Activated CD4-positive, alpha-beta T cell treated with anti-CD3 and anti-CD28 coated beads, Interleukin-2, amount 10 ng/mL, durations not matched to agents 24 days and 14 days (primary cell): ENCODE measurements at places on chromosomes 5 and 9. TPM values are rescaled to one million over a fixed set of nuclear protein-coding genes. Genes with fewer than 3 reads are reported as not detected.

DNA sequence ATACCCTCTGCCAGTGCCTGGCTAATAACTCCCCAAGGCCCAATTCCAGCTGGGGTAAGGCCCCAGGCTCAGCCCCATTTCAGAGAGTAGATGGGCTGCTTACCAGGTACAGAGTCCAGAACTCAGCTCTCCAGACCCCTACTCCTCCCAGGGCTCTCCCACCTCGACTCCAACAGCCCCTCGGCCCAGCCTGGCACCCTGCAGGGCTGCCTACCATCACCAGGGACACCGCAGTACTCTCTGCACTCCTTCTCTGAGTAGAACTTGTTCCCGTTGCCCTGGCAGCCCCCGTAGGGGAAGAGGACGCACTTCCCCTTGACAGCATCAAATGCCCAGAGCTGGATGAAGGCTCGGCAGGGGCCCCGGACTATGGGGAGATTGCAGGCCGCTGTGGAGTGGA, 17.4 kb downstream of the AMBP start:
- no peak overlapping the region for H3K27ac ChIP-seq
- no peak overlapping the region for H3K4me3 ChIP-seq
- H3K4me1 ChIP-seq, result no peaks in the 10 kb centered on the region
- H3K36me3 ChIP-seq, result no peaks in the 10 kb centered on the region
- DNase-seq, result no peak

- peaks cover 17% of the 10 kb centered on the region for H3K4me1 ChIP-seq
- H3K36me3 ChIP-seq, result no peaks in the 10 kb centered on the region
- no peak overlapping the region for H3K27ac ChIP-seq
These were observed 44.0 kb upstream of the LCP2 start for GRCh38 chr5:170341545-170341944.

GRCh38 chr5:168348084-168348414, 56.6 kb downstream of the WWC1 start:
- no peaks in the 10 kb centered on the region for H3K4me1 ChIP-seq
- no peaks in the 10 kb centered on the region for H3K36me3 ChIP-seq
- no peak for DNase-seq
- no peaks in the 10 kb centered on the region for H3K27me3 ChIP-seq
- no peak overlapping the region for H3K4me3 ChIP-seq
- no peak overlapping the region for H3K27ac ChIP-seq

PRELID2 gene
- 3.1 and 3.6 TPM in 2 replicates for total RNA-seq

DNA sequence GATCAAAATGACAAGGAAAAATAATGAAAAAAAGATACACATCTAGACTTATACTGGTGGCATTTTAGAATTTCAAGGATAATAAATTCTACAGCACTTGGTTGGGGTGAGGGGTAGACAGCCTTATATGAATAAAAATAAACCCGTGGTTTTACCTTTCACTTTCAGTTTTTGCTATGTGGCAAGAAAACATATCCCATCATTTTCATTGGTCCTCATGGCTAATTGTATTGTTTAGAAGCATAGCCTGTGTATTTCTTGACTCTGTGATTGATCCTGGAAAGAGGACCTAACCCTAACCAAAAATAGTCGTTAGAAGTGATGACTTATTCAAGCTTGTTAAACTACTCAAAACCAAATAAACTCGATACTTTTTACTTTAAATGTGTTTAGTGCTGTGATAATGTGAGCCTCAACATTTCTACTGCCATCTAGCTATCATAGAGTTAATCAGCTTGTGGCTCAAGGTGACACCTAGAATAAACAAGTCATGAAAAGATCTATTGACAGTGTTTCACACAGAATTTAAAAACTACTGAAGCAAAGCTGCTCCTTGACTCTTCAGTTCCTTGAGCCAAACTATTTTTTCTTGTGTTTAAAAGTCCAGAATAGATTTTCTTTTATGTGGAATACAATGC, 153.3 kb upstream of the IZUMO3 start:
- no peak for DNase-seq
- H3K27ac ChIP-seq, result no peak overlapping the region
- no peaks in the 10 kb centered on the region for H3K36me3 ChIP-seq
- no peaks in the 10 kb centered on the region for H3K4me1 ChIP-seq
- no peaks in the 10 kb centered on the region for H3K27me3 ChIP-seq

DNA sequence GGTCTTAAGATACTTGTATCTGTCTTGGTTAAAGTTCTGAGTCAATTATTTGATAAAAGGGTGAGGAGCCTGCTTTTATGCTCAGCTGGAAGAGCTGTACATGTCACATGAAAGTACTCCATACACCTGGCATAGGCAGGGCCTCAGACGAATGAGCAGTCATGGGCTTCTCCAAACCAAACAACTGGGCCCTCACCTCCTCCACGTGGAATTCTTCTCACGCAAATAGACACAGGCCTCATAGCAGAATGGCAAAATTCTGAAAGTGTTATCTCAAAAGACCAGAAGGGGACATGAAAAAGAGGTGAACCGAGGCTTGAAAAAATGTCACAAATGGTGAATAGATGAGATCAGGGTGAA, 48.6 kb downstream of the FAM240B start:
- no peak overlapping the region for H3K4me3 ChIP-seq
- H3K36me3 ChIP-seq, result no peaks in the 10 kb centered on the region
- no peak for DNase-seq
- peaks cover 3% of the 10 kb centered on the region for H3K27me3 ChIP-seq
